ENCODE measurements at places on chromosomes 4 and X.

GRCh38 chr4:3351997-3352396 lies 59.2 kb downstream of the RGS12 start:
- DNase-seq = no peak

GRCh38 chrX:131613260-131613659 lies 69.4 kb downstream of the OR13H1 start:
- no peak for DNase-seq

DNA sequence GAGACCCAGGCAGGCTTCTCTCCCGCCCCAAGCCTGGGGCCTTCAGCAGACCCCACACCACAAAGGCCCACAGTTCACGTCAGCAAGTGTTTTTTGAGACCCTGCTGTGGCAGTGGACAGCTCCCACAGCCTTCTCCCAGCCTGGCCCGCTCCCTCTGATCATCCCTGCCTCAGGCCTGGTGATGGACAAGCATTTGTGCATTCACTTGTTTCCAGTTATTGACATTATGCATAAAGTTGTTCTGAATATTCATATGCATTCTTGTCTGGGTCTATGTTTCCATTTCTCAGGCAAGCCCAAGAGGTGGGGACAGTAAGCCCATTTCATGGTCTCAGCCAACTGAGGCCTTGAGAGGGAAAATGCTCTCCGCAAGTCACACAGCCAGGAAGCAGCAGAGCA lies 14.7 kb downstream of the TRO start:
- DNase-seq = no peak

DNA sequence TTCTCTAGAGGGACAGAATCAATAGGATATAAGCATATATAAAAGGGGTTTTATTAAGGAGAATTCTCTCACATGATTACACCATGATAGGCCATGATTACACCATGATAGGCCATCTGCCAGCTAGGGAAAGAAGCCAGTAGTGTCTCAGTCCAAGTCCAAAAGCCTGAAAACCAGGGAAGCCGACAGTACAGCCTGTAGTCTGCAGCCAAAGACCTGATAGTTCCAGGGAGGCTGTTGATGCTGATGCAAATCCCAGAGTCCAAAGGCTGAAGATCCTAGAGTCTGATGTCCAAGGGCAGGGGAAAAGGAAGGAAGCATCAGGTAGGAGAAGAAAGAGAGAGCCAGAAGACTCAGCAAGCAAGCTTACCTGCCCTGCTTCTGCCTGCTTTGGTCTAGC lies 411.3 kb upstream of the EMCN start:
- DNase-seq = no peak

DNA sequence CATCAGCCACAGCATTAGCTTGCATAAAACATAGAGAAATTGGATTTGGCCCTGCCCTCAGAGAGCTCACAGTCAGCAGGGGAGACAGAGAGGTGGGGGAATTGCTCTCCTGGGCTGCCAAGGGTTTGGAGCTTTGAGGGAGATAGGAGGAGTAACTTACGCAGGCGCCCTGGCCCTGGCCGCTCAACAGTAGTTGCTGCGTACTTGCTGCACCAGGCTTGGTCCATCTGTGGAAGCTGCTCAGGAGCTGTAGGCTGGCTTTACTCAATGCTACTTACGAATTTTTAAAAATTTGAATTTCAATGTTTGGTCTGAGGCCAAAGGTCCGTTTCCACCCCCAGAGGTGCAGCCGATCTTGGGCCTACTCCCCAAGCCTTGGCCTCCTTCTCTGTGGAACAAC lies 83.3 kb downstream of the CPZ start:
- DNase-seq = no peak

- DNase-seq = no peak
Measured at GRCh38 chr4:115923152-115923551, 809.7 kb upstream of the NDST4 start.

DNA sequence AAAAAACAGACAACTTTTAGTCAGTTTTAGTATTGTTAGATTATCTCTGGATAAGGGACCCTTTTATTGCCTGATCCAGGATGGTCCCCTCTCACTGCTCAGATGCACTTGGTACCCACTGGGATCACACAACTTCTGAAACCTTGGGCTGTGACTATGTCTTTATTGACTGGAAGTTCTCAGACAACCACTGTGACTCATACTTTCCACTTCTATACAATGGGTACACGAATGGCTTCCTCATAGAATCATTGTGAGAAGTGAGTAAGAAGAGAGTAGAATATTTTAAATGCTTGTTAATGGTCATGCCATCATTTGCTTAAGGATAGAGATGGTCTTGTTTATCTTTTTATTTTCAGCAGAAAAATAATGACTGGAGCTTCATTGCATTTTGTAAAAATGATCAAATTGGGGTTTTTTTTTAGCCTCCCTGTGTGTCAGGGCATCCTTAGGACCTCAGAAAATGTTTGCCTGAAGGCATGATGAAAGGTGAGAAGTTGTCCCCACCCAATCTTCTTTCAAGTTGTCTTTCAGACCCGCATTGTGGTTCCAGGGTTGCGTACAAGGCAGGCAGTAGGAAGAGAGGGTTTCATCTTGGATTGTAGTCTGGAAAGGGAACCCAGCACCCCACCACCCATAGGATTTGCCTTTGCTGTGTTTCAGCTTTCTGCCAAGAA lies 115.1 kb downstream of the CPEB2 start:
- DNase-seq = no peak

GRCh38 chr4:121814756-121815155 lies 8.9 kb downstream of the CCNA2 start:
- no peak for DNase-seq

DNA sequence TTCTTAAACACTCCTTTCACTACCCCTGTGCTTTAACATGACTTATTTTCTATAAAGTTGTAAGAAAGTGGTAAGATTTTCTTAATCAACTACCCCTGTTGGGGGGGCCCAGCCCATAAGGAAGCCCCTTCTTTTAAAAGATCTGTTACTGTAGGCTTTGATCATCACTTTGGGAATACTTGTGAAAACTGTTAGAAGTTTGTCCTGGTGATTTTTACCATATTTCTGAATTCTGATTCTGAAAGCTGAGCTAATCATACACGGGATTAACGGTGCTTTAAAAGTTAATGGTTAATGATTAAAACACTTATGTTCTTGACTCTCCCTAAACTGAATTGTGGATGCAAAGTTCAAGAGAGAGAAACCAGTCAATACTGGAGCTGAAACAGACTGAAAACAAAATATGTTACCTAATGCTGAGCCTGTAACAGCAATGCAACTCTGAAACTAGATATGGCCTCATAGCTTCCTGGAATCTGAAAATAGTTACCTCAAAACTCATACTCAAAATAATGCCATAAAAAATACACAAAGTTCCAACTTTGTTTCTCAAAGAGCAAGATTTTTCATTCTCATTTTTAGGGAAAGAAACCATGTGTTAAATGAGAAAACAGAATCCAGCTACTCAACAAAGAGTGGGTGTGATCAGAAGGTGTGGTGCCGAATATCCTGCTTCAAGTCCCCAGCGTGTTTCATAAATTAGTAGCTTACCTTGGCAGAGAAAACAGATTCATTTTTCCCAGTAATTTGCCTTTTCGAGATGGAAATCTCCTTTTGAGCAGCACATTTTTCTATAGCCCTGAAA lies 31.6 kb downstream of the ADH7 start:
- DNase-seq = peak; percentile 28

- no peak for DNase-seq
Measured at GRCh38 chrX:106959901-106960300, 39.7 kb downstream of the CLDN2 start.

DNA sequence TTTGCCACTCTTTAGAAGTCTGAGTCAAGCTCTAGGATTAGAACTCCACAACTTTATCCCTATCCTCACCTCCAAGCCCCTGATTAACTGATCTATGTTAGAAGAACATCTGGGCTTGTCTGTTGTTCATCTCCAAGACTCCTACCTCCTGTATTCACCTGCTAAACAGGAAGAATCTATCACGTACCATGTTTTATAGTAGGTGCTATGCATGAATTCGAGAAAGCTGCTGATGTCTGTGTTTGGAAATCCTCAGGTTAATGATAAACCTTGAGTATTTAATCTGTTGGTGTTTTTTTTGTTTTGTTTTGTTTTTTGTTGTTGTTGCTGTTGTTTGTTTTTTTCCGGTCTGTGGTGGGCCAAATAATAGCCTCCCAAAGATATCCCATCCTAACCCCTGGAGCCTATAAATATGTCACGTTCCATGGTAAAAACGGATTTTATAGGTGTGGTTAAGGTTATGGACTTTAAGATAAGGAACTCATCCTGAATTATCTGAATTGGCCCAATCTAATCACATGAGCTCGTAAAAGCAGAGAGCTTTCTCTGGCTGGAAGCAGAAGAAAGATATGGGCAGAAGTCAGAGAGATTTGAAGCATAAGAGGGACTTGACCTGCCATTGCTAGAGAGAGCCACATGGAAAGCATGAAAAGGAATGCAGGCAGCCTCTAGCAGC lies 101.2 kb upstream of the DUSP21 start:
- no peak for DNase-seq

DNA sequence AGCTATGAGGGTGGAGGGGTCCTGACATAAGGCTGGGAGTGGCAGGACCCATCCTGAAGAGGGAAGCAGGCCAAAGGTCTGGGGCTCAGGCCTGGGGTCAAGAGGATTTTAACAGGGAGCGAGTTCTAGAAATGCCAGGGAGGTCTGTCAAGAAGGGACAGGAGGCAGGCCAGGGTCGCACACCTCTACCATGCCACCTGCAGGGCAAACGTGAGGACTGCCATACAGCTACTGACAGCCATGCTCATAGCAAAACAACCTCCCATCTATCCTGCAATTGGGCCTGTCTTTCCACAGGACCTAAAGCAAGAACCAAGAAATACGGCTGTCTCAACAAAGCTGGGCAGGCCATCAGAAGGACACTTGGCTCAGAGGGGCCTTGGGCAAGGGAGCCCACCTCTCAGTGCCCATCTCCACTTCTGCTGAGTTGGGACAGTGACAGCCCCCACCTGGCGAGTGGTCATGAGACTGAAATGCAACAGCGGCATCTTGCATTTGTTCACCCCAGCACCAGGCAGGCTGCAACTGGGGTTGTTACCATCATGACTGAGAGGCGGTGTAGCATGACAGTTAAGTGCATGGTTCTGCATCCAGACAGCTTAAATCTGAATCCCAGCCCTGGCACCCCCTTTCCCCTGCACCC lies 92.7 kb downstream of the WFS1 start:
- no peak for DNase-seq

GRCh38 chr4:26150948-26151347 lies 169.9 kb upstream of the RBPJ start:
- DNase-seq = no peak

GRCh38 chr4:172725581-172725980 lies 443.0 kb upstream of the GALNT7 start:
- DNase-seq = no peak

DNA sequence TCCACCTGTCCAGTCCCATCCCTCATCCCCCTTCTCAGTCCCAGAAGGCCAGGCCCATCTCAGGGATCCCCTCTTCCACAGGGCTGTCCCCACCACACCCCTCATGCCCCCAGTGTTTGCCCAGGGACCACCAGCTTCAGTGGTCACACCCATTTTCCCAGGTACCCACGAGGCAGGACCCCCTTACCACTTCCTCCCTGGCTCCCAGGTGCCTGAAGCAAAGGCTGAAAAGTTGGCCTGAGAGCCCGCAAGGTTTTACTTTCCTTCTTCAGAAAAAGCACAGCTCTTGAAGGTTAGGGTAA lies 7.8 kb downstream of the TMEM271 start:
- DNase-seq = no peak

DNA sequence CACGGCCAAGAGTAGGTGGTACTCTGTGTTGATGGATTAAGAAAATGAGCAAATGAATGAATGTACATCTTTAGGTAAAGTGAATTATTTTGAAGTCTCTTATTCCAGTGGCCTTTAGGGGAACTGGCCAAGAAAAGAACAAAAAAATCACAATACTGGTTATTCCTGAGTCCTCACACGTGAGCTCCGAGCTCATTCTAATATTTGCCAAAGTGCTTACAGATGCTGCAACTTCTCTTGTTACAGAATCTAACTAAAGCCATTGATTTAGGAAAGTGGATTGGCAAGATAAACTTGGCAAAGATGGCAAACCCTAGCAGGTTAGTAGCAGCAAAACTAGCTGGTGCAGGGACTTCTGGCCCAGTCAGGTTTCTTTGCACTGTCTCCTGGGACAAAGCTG lies 37.6 kb downstream of the IDS start:
- no peak for DNase-seq

DNA sequence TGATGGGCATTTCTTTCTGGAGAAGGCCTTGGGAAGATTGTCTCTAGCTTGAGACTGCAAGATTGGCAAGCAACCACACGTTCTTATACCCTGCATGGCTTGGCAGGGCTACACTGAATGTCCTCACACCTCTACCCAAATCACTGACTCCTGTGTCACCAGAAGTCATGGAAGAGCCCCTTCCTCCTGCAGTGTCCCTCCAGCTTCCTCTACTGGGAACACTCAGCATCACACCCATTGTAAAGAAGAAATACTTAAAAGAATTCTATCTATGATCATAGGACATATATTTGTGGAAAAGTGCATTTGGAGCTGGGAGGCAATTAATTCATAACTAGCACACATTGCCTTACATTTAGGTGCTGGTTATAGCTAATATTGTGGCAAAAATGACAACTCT lies 113.1 kb downstream of the CCSER1 start:
- no peak for DNase-seq

GRCh38 chrX:97490656-97491055 lies 606.9 kb downstream of the RPA4 start:
- DNase-seq = no peak

DNA sequence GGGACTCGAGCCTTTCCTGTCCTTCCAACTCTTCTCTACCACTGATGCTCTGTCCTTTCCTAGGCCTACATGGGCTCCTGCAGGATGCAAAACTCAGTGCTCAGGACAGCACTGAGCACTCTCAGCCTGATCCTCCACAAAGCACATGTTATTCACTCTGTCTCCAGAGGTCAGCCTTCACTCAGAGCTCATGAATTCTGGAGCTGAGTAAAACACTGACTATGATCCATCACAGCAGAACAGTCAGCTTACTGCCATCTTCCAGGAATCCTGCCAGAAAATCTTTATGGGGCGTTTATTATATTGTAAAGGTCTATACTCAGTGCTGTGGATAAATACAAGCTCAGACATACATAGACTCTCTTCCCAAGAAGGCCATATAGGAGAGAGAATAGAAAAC lies 121.5 kb upstream of the CPEB2 start:
- no peak for DNase-seq

- DNase-seq = peak; percentile 23
Measured at GRCh38 chr4:88008743-88009171, 1.3 kb downstream of the PKD2 start.

DNA sequence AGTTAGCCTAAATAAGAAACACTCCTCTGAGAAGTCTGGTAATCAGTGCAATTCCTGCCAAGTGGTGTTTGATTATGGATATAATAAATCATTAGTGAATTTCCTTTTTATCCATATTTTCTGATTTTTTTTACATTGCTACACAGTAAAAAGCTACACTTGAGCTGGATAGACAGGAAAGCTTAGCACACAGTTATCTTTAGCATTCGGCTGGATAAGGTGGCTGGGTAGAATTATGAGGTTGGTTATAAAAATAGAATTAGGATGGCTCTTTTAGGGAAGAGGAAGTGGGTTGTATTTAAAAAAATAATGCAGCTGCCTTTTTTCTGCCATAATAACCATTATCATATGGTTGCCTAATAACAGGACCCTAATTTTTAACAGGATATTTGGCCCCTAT lies 460.6 kb downstream of the NAF1 start:
- no peak for DNase-seq

- no peak for DNase-seq
Measured at GRCh38 chr4:150983851-150984250, 31.2 kb downstream of the LRBA start.

Measured in GM10248 (cell line).